ENCODE measurements at places on chromosomes 1 and 21.

GRCh38 chr1:53344921-53345838, 17.3 kb upstream of the LRP8 start:
- peak; percentile 35 for DNase-seq
- H3K4me1 ChIP-seq: no peaks in the 10 kb centered on the region
- H3K27me3 ChIP-seq: peaks cover 5% of the 10 kb centered on the region
- no peaks in the 10 kb centered on the region for H3K36me3 ChIP-seq
- no peak overlapping the region for H3K4me3 ChIP-seq

GRCh38 chr21:45821998-45822397, 159.6 kb upstream of the COL6A1 start:
- no peak overlapping the region for H3K4me3 ChIP-seq
- no peak overlapping the region for H3K27ac ChIP-seq
- peaks cover 8% of the 10 kb centered on the region for H3K4me1 ChIP-seq

DNA sequence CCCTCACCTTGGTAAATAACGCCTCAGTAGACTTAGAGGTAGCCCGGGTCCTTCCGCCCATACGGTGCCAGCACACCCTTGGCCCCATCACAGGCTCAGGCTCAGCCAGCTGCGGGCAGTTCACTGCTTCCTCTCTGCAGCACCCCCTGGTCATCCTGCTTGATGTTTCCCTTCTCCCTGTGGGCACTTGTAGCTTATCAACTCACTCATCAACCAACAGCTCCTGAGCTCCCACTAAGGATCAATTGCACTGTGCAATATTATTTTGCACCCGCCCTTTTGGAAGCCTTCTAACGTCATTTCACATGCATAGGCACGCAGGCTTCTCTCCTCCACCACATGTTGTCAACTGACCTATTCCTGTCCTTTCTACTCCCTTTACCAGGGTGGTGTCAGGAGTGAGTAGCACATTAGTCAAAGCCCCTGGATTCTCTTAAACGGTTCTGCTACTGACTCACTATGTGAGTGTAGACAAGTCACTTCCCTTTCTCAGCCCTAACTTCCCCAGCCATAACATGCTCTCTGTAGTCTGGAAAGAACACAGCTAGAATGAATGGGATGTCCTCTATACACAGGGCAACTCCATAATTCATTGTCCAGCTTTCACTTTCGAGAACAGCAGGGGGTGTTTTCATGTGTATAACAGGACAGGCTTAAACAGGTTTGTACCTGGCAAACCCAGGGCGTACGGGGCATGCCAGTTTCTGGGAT, 47.1 kb upstream of the IRF2BP2 start:
- DNase-seq: no peak
- no peak overlapping the region for H3K27ac ChIP-seq
- no peak overlapping the region for H3K4me3 ChIP-seq
- no peaks in the 10 kb centered on the region for H3K27me3 ChIP-seq

- no peak for DNase-seq
- no peaks in the 10 kb centered on the region for H3K4me1 ChIP-seq
- no peaks in the 10 kb centered on the region for H3K27me3 ChIP-seq
- no peak overlapping the region for H3K4me3 ChIP-seq
These were observed 247.3 kb downstream of the S1PR1 start for GRCh38 chr1:101483982-101484688.

- peaks cover 27% of the 10 kb centered on the region for H3K4me1 ChIP-seq
- H3K27ac ChIP-seq: no peak overlapping the region
- H3K36me3 ChIP-seq: no peaks in the 10 kb centered on the region
These were observed 79.0 kb downstream of the SLC45A1 start for GRCh38 chr1:8396786-8397406.

- H3K4me3 ChIP-seq: no peak overlapping the region
- DNase-seq: no peak
- no peaks in the 10 kb centered on the region for H3K36me3 ChIP-seq
- H3K27me3 ChIP-seq: no peaks in the 10 kb centered on the region
- H3K4me1 ChIP-seq: 0 out of 2 replicates have a peak, but pooled peaks cover 4% of the 10 kb centered on the region
These were observed 59.8 kb upstream of the PPP2R5A start for GRCh38 chr1:212225416-212225815.

GRCh38 chr1:24925082-24925779, 4.8 kb downstream of the RUNX3 start:
- H3K36me3 ChIP-seq: no peaks in the 10 kb centered on the region
- no peak overlapping the region for H3K27ac ChIP-seq
- no peak for DNase-seq
- peaks cover 20% of the 10 kb centered on the region for H3K4me1 ChIP-seq
